Activated naive CD8-positive, alpha-beta T cell treated with anti-CD3 and anti-CD28 coated beads, Interleukin-2, amount 10 ng/mL, durations not matched to agents 7 days and 5 days (primary cell): ENCODE measurements at places on chromosomes 1 and 21. TPM values are rescaled to one million over a fixed set of nuclear protein-coding genes. Genes with fewer than 3 reads are reported as not detected.

- DNase-seq = no peak
These were observed 259.0 kb downstream of the NEGR1 start for GRCh38 chr1:72023063-72023930.

DNAJC16 gene
- 15.7 TPM for total RNA-seq

KCNH1 gene
- total RNA-seq = not detected

- no peak for DNase-seq
These were observed at the start of gene LEFTY1 for GRCh38 chr1:225888898-225889601. LEFTY1 (minus strand) TSS chr1:225889146; CDS start chr1:225889066, 80 bp downstream.

DNA sequence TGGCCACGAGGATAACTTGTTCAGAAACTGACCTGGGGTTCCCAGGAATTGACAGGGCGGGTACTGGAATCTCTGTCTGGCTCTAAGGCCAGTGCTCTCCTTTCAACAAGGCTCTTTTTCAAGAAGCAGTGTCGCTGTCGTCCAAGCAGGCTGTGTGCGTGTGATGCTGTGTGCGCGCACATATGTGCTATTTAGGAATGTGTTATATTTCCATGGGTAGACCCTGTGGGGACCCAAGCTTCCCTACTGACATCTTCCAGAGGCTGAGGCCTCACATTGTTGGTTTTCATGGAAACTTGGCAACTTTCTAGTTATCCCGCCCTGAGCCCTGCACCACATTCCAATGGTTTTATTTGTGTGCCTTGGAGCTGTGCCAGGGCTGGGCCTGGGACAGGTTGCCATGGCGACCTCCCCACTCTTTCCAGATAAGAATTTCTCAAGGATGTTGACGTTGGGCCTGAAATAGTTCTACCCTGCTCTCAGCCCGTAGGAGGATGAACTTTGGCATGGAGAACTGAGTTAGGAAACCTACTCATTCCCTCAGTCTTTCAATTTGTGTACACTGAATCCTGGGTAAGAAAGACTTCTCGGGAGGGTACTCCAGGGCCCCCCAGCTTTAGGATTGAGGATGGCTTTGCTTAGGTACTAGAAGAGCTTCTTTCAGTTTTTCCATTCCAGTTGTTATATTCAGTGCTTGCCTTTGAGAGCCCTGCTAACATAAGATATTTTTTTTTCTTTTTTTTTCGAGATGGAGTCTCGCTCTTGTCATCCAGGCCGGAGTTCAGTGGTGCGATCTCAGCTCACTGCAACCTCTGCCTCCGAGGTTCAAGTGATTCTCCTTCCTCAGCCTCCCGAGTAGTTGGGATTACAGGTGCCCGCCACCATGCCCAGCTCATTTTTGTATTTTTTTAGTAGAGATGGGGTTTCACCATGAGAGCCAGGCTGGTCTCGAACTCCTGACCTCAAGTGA lies 38.8 kb upstream of the SRSF10 start:
- DNase-seq = no peak

DNA sequence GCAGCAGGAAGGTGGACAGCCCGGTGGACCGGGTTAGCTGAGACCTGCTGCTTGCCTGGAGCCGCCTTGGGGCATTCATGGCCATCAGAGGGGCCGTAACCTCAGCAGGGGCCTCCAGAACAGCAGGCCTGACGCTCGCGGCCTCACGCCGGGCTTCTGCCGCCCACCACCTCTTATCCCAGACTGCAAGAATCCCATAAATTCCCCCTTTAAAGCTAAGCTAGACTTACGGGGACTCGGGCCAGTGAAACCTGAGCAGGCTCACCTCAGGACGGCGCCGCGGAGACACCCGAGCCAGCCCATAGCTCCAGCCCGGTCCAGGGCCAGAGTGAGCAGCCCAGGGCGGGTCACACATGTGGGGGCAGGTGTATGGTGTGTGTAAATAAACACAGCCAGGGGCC lies 132.3 kb downstream of the GLIS1 start:
- DNase-seq = no peak

DNA sequence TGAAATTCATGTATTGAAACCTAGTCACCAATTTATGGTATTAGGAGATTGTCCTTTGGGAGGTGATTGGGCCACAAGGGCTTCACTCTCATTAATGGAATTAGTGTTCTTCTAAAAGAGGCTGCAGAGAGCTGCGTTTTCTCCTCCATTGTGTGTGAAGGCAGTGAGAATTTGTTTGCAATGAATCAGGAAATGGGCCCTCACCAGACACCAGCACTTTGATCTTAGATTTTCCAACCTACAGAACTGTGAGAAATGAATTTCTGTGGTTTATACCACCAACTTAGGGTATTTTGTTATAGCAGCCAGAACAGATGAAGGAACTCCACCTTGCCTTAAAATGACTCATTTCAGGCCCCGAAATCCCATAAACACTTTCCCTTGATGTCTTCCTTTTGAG lies 544.2 kb downstream of the RWDD3 start:
- DNase-seq = no peak

DNA sequence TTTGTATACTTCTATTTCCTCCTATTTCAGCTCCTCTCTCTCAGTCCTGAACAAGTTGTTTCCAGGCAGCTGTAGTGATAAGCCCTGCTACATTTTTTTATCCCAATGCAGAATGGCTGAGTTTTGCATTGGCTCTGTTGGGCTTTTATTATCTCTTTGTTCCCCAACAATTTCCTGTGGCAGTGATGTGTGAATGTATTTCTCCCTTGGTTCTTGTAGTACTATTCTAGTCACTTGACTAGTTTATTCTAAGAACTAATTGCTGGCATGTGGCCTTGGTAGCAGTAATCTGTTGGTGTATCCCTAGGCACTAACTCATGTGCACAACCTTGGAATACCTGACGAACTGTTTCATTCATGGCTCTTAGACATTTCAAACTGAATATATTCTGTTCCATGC lies 60.7 kb downstream of the NFASC start:
- no peak for DNase-seq

SLC45A3 gene
- total RNA-seq = 0.17 TPM

RHBG gene
- not detected for total RNA-seq

KIF21B gene
- 143 TPM for total RNA-seq

DNA sequence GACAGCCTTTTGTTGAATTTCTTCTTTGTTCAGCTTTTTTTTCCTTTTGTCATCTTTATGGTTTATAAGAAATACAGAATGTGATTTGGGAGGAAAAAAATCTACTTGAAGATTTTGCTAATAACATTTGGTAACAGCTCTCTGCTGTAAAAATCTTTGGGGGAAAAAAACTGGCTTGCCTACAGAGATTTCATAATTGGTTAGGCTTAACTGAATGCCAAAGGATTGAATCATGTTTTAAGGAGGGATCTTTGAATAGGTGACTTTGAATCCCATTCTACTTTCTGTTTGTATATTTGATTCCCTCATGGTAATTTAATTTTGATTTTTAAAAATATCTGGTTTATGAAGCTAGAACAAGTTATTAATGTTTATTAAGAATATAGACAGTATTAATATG lies 3.2 kb downstream of the BTF3L4 start:
- DNase-seq = no peak

GNG4 gene
- total RNA-seq = not detected

DNA sequence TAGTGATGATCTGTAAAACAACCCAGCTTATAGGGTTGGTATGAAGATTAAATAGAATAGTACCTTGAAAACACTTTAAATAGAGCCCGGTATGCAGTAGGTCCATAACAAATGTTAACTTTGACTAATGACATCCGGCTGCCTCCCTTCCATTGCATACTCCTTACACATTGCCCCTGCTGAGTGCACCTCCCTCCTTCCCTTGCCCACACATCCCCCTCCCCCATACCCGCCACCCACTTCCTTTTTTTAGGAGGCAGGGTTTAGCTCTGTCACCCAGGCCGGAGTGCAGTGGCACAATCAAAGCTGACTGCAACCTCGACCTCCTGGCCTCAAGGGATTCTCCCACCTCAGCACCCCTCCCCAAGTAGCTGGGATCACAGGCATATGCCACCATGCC lies 24.4 kb upstream of the ZC3H12A start:
- no peak for DNase-seq

WNT3A gene
- total RNA-seq = not detected

TAS1R1 gene
- total RNA-seq = not detected

DNA sequence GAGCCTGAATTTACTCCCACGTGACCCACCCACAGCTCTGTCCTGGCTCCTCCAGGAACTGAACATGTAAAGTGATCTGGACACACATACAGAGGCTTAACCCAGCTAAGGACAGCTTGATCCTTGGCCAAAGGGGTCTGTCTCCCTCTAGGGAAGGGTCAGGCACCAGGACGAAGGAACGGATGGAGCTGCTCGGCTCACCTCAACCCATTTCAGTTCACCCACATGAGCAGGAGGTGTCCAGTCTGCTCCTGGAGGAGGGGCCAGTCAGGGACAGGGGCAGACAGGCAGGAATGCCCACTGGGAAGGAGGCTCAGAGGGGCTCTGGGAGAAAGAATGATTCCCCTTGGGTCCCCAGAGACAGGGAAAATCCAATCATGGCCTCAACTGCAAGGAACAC lies 567.2 kb downstream of the PTPRU start:
- no peak for DNase-seq

- DNase-seq = no peak
These were observed 44.2 kb upstream of the AK4 start for GRCh38 chr1:65103807-65104206.

ATP1A4 gene
- total RNA-seq = not detected

- no peak for DNase-seq
These were observed 57.3 kb upstream of the HIVEP3 start for GRCh38 chr1:41975850-41976569.

DNA sequence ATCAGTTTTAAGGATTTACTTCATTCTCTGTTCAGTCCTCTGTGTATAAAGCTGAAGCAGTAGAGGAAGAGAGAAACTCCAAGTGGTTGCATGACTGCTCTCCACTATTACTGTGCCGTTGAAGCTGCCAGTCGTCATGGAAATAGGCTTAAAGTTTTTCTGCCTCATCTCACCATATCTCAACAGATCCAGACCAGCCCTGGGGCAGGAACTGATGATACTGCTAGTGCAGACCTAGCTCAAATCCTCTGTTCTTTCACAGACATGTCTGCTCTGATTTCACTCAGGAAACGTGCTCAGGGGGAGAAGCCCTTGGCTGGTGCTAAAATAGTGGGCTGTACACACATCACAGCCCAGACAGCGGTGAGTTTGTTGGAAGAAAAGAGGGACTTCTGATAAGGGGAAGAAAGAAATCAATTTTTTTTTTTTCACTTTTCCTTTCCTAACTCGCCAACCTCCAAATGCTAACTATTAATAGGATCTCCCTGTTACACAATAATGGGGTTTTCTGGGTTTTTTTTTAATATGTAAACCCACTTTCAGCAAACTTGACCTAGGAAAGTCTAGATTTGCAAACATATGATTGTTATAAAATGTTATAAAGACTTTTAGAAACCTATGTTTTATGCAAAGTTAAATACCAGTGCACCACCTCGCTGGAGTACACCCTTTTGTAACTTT lies 22.2 kb upstream of the STRIP1 start:
- no peak for DNase-seq

GRCh38 chr21:15966651-15967050 lies 236.9 kb downstream of the USP25 start:
- no peak for DNase-seq

NMNAT2 gene
- total RNA-seq = not detected

- DNase-seq = no peak
These were observed 28.7 kb downstream of the PADI3 start for GRCh38 chr1:17277511-17278159.

DNA sequence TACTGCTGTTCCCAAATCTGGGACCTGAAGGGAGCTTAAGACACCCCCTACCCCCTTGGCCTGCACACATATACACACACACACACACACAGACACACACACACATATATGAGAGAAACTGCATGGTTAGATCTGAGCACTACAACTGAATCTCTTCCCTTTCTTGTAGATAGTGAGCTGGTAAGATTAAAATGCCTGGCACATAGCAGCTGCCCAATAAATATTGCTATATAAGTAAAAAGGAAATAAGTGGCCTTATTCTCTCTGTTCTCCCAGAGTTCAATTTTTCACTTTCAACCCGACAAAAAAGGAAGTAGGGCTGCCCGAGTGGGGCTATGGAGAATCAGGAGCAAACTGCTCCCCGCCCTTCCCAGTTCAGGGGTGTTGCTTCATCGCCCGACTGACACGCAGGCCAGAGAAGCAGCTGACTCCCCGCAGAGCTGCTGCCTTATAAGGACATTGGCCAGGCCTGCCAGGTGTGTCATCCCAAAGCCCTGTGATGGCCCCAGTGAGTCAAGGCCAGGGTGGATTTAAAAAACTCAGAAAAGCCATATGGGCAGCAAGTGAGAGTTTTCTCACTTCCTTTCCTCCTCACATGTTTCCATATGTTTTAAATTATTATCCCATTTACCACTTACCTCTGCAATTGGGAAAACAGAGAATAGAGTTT lies 106.5 kb upstream of the SLC44A3 start:
- no peak for DNase-seq

DNA sequence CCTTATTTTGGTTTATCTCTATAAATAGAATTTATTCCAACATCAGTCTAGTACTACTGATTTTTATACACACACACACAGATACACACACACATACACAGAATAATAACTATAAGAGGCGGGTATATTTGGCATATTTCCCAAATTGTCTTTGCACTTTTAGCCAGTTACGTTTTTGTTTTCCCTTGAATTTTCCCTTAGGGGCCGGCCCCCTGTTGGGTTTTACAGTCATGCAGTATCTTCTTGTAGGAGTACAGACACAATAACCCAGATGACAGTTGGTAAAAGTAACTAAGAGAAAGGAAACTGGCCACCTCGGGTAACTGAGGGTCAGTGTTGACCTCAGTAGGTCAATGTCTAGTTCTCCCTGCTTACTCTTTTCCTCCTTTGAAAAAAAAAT lies 50.9 kb downstream of the DISP1 start:
- DNase-seq = no peak

IL6R gene
- total RNA-seq = 6.3 TPM

- no peak for DNase-seq
These were observed 196.7 kb upstream of the DAB1 start for GRCh38 chr1:57620605-57621004.

- DNase-seq = no peak
These were observed 60.0 kb downstream of the NRIP1 start for GRCh38 chr21:15004721-15005370.

DNA sequence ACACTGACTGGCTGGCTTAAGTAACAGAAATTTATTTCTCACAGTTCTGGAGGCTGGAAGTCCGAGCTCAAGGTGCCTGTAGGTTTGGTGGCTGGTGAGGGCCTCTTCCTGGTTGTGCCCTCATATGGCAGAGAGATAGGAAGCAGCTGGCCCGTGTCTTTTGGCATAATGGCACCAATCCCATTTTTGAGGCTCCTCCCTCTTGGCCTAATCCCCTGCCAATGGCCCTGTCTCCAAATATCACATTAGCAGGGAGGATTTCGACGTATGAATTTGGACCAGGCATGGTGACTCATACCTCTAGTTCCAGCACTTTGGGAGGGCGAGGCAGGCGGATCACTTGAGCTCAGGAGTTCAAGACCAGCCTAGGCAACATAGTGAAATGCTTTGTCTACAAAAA lies 37.4 kb downstream of the AGPAT3 start:
- DNase-seq = no peak

DNA sequence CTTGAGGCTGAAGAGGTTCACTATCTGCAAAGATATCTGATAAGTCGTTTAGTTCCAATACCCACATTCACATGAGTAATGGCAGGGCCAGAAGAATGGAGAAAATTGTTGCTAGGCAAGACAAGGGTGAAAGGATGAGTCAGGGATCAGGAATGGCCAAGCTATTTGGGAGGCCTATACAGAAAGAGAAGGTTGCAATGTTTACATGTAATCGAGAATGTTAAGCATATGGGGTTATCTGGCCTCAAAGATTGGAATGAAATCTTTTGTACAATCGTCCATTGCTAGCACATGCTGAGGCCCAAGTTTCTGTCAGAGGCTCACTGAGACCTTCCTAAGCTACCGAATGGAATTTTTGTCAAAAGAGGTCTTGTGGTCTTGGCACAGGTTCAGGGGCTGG lies 299.9 kb upstream of the PLD5 start:
- no peak for DNase-seq
